Stimulated activated CD8-positive, alpha-beta memory T cell treated with anti-CD3 and anti-CD28 coated beads, Interleukin-2, amount 100 ng/mL, for 1 hour (primary cell): ENCODE measurements at places on chromosomes 11 and 22.
A peak's percentile ranks its signal among the peaks of the same experiment; 100 is the strongest.

DNA sequence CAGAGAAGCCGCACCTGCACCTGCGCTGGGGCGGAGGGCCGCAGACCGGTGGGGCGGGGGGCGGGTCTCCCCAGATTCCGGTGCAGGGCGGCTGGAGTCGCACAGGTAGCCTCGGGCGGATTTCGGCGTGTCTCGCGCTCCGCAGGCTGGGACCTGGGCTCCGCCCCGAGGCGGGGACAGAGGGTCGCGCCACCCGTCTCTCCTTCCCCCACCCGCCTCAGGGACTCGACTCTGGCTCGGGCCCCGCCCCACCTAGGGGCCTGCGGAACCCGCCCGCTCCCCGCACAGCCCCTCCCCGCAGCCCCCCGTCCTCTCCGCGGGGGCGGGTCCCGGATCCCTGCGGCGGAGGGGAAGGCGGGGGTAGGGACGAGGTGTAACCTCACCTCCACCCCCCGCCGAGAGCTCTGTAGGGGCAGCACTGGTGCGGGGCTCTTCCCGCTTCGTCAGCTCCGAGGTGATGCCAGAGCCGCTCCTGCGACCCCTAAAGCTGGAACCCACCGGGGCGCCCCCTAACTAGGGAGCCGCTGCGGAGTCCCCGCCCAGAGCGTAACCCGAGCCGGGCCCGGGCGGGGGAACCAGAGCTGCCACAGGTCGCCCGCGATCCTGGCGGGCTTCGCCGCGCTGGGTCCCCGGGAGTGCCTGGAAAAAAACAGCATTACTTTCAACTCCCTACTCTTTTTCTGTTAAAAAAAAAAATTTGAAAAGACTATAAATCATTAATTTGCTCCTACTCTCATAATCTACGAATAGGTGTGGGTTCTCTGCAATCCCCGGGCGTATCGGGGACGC lies at the start of gene SLC29A2:
SLC29A2 (minus strand) TSS at position 134 of the 789 bp plus-strand sequence. CDS start 169 bp downstream, outside the sequence.
- peak; percentile 48 for DNase-seq

DNA sequence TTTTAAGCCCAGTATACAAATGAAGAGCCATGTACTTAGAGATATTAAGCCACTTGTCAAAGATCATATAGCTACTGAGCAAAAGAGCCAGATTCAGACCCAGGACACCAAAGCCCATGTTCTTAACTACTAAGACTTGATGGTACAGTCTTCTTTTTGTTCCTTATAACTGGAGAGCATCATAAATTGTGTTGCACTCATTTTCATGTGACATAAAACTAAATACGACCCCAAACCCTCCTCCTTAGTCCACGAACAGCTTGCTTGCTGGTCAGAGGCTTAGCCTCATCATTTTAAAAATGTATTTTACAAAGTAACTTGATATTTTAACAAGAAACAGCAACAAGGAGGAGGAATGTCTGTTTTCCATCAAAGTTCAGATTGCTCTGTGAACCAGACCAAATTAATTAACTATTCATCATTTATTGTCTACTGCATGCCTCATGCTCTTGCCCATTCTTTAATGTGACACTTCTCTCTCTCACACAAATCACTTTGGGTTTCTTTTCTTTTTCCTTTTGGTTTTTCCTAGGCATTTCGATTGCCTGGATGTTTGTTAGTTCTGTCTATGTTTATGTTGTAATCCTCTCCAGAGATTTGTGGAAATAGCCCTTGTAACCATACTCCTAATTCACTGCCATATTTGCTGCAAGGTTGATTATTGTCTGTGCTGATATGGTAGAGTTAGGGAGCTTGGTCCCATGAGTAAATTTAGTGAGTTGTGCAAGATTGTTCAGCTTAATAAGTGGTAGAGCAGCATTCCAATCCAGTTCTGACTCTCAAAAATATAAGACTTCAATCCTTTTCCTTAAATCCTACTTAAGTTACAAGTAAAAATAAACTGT lies 8.4 kb upstream of the ARHGAP20 start:
- DNase-seq: no peak

DNA sequence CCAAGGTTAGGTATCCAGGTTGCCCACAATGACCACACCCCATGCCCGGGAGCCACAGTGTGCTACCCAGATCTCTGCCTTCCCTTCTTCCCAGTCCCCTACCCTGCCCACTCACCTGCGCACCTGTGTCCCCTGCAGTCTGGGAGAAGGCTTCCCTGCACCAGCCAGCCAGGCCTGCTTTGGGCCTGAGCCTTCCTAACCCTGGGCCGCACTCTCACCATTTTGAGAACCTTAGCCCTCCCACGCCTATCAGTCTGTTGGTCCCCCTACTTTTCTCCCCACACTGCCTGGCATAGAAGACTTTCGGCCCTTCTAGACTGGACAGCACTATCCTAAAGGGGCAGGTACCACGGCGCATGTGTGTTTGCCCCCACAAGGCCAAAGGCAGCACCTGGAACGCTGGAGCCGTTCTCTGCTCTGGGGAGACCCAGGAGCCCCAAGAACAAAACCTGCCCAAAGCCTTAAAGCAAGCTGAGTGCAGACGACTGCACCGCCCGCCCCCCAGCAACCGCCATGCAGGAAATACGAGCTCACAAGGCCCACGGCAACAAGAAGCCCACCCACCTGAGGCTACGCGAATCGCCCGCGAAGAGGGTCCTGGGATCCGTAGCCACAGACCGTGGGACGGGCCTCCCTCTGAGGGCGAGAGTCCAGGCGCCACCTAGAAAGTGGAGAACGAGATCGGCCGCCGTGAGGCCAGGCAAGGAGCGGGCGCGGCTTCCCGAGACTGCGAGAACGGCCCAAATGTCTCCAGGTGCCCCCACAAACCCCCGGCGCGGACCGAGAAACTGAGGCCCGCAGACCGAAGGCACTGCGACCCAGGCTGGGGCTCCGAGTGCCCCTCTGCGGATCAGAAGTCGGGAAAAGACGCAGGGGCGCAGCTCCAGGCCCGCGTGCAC lies 546 bp downstream of the GNB1L start:
- DNase-seq: no peak

- no peak for DNase-seq
Observed at GRCh38 chr11:115545581-115546210, 41.5 kb upstream of the CADM1 start.

GRCh38 chr22:30832407-30832987 lies 136.1 kb downstream of the MORC2 start:
- no peak for DNase-seq

DNA sequence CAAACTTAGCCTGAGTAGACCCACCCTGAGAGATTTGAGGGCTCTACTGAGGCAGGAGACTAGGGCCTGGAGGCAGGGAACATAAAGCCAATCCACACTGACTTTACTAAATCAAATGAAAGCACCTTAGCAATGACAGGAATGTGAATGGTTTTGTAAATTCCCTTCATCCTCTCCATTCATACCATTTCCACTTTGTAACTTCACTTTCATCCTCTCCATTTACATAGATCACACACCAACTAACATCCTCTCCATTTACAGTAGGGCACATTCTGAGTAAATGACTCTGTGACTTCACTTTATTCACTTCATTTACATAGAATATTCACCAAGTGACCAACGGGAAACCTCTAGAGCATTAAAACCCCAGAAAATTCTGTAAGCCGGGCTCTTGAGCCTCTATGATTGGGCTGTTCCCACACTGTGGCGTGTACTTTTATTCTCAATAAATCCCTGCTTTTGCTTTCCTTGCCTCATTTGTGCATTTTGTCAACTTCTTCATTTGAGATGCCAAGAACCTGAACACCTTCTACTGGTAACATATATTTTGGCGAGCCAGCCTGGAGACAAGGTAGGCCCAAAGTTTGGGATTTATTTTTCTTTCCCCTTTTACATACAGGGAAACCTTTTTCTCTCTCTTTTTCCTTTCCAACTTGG lies 82.9 kb downstream of the PIWIL4 start:
- no peak for DNase-seq

DNA sequence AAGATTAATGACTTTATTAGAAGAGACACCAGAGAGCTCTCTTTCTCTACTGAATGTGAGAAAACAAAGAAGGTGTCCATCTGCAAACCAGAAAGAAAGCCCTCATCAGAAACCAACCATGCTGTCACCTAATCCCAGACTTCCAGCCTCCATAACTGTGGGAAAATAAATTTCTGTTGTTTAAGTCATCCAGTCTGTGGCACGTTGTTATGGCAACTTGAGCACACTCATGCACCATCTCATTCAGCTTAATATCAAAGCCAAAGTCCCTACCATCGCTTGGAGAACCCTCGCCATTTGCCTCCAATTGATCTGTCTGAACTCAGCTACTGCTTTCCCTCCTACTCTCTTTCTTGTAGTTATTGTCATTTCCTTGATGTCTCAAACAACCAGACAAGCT lies 766.1 kb upstream of the ARHGAP42 start:
- DNase-seq: no peak
